ENCODE measurements at places on chromosomes 12 and 14. TPM values are rescaled to one million over a fixed set of nuclear protein-coding genes. Genes with fewer than 3 reads are reported as not detected.

The CD163 gene
- total RNA-seq = not detected

The FAM186B gene
- 0.21 TPM for total RNA-seq

The SOX5 gene
- total RNA-seq = 2.6 TPM

- H3K4me1 ChIP-seq = no peaks in the 10 kb centered on the region
- peak overlapping the region; percentile 93 for H3K4me3 ChIP-seq
- H3K27me3 ChIP-seq = no peaks in the 10 kb centered on the region
- DNase-seq = no peak
- peak overlapping the region; percentile 97 for H3K27ac ChIP-seq
- peaks cover 4% of the 10 kb centered on the region for H3K36me3 ChIP-seq
These were observed 729 bp upstream of the M6PR start for GRCh38 chr12:8950221-8950527.

The CYP27B1 gene
- total RNA-seq = 3.3 TPM

The CTSG gene
- total RNA-seq = not detected

DNA sequence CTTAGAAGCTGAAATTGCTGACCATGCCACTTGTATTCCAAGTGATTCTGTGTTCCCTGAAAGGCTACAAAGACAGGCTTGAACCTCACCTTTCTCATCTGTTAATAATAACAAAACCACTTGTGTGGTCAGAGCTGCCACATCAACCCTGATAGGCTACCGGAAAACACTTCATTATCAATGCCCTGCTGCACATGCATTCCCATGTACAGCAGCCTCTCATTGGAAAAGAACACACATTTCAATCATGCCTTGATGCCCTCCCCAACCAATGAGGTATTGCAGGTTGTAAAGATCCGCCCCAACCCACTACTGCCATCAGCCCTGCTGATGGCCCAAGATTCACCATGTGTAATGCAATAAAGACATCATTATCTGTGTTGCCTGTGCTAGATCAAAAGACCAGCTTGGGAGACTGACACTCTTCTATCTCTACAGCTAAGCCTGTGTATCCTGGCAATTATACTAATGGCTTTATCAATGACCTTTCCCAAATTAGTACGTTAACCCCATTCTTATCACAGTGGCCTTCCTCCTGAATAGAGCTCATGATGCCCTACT lies 2.8 kb downstream of the GPR19 start:
- H3K36me3 ChIP-seq = no peaks in the 10 kb centered on the region
- H3K27me3 ChIP-seq = no peaks in the 10 kb centered on the region
- DNase-seq = no peak
- no peaks in the 10 kb centered on the region for H3K4me1 ChIP-seq

DNA sequence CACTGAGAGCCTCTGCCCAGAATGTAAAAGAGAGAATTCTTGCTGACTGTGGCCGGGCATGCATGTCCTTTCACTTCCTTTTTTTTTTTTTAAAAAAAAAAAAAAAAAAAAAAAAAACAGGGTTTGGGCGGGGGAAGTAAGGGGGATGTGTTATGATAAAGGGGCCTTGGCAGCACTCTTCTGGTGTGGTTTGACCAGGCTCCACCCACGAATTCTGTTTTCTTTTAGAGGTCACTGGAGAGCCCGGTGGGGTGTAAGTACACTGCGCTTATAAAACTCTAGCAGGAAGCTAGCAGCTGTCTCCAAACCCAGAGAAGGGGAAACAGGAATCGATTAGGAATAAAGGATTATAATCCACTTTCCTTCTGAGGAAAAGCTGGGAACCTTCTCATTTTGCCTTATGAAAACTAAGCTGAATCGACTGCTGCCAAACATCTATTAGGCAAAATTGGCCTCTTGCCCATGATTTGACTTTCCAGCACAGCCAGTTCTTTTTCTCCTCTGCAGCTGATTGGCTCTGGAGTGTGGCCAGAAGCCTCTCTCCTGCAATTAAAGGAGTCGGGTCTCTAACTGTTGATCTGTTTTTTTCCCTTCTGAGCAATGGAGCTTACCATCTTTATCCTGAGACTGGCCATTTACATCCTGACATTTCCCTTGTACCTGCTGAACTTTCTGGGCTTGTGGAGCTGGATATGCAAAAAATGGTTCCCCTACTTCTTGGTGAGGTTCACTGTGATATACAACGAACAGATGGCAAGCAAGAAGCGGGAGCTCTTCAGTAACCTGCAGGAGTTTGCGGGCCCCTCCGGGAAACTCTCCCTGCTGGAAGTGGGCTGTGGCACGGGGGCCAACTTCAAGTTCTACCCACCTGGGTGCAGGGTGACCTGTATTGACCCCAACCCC lies 27.7 kb upstream of the HIGD1C start:
- no peak for DNase-seq
- H3K4me1 ChIP-seq = no peaks in the 10 kb centered on the region
- no peak overlapping the region for H3K27ac ChIP-seq
- no peaks in the 10 kb centered on the region for H3K27me3 ChIP-seq
- H3K4me3 ChIP-seq = no peak overlapping the region
- H3K36me3 ChIP-seq = no peaks in the 10 kb centered on the region

DNA sequence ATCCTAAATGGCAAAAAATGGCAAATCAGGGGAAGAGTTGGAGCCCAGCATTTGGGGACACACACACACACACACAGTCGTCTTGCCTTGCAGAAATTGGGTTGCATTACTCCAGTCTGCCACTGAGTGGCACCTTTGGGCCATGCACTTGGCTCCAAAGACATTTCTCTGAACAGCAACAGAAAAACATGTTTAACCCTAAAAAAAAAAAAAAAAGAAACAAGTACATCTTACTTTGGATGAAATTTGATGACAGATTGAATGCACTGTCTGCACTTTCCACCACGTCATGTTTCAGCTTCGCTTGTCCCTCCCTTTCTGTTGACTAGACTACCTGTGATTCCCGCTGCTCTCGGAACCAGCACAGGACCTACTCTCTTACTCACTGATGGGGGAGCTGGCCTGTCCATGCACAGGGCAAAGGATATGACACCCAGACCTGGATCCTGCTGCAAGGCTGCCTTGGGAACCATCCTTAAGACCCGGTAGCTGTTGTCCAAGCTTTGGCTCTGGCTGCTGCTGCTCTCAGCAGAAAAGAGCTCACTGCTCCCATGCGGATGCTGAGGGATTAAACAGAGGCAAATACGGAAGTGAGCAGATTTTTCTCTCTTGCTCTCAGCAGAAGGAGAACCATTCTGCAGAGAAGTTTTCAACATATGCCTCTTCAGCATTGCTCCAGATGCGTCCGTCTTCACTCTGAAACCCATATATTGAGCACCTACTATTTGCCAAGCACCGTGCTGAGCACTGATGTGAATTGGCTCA lies 376.8 kb downstream of the DPF3 start:
- peak; percentile 84 for DNase-seq
- H3K4me3 ChIP-seq = no peak overlapping the region
- no peak overlapping the region for H3K27ac ChIP-seq
- no peaks in the 10 kb centered on the region for H3K4me1 ChIP-seq
- no peaks in the 10 kb centered on the region for H3K36me3 ChIP-seq
- H3K27me3 ChIP-seq = no peaks in the 10 kb centered on the region

The SLC17A8 gene
- total RNA-seq = 0.11 TPM

DNA sequence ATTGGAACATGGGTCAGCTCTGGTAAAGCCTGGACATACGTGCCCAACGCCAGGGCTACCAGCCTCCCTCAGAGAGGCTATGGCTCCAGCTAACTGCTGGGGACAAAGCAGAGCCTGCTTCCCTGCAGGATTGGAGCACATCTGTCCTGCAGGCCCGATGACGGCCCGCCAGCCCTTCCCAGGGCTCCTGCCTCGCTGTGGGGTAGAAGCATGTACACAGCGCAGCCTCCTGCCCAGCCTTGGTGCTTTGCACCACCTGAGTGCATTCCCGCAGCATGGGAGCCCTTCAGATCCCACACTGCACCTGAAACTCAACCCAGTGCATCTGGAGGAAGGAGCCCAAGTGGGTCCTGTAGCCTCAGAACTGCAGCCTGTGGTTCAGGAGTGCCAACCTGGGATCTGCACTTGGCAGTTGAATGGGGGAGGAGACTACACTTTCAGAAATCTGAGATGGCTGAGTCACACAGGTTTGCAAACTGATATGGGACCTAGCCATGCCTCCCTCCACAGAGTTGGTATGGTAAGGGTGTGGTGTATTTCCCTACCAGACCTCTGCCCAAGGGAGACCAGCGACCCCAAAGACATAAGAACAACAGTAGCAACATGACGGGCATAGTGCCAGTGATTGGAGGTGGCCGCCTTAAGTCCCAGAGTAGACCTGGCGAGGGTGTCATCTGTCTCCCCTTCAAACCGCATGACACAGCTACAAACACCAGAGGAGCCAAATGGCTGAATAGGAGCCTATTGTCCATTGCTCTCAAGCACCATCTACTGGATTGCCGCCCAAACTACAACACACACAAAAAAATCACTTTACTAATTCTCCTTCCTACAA lies 273.9 kb upstream of the MIS18BP1 start:
- H3K36me3 ChIP-seq = no peaks in the 10 kb centered on the region
- H3K27me3 ChIP-seq = no peaks in the 10 kb centered on the region
- peak; percentile 50 for DNase-seq

DNA sequence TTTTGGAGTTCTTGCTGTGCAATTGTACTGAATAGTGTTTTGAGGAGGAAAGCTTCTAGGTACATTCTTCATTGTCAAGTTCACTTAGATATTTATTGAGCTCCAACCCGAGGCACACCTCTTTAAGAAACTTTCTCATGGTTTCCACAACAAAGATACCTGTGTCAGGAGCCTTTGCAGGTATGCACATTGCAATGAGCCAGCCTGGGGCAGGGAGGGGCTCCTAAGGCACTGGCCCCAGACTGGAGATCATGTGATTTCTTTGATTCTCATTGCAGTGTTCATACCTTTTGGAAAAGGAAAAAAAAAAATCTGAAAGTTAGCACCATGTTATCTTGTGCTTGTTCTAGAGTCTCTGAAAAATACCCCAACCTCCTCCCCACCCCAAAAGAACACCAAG lies 80.3 kb downstream of the PRMT8 start:
- H3K36me3 ChIP-seq = no peaks in the 10 kb centered on the region
- no peak for DNase-seq
- no peaks in the 10 kb centered on the region for H3K27me3 ChIP-seq
- H3K4me1 ChIP-seq = no peaks in the 10 kb centered on the region
- no peak overlapping the region for H3K4me3 ChIP-seq

- peaks cover 14% of the 10 kb centered on the region for H3K4me1 ChIP-seq
- no peaks in the 10 kb centered on the region for H3K27me3 ChIP-seq
- H3K27ac ChIP-seq = no peak overlapping the region
- DNase-seq = no peak
- H3K4me3 ChIP-seq = no peak overlapping the region
- no peaks in the 10 kb centered on the region for H3K36me3 ChIP-seq
These were observed 218.5 kb downstream of the SLC6A15 start for GRCh38 chr12:84694116-84694515.
